ENCODE measurements at places on chromosomes 12 and 14. TPM values are rescaled to one million over a fixed set of nuclear protein-coding genes. Genes with fewer than 3 reads are reported as not detected.

The ITGB7 gene
- 0.34 TPM for total RNA-seq

The NGB gene
- not detected for total RNA-seq

The CLEC14A gene
- not detected for total RNA-seq

The WNT5B gene
- 58.7 TPM for total RNA-seq

- DNase-seq, result peak; percentile 89
These were observed 9.4 kb downstream of the LHX5 start for GRCh38 chr12:113462117-113462774.

DNA sequence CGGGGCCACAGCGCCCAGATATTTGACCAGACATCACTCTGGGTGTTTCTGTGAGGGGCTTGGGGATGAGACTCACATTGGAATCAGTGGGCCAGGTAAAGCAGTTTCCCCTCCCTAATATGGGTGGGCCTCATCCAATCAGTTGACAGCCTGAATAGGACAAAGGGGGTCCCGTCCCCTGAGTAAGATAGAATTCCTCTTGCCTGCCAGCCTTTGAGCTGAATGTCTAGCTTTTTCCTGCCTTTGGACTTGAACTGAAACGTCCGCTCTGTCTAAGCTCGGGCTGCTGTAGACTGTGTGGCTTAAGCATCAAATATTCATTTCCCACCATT, 88.8 kb upstream of the DIO3 start:
- no peak for DNase-seq

DNA sequence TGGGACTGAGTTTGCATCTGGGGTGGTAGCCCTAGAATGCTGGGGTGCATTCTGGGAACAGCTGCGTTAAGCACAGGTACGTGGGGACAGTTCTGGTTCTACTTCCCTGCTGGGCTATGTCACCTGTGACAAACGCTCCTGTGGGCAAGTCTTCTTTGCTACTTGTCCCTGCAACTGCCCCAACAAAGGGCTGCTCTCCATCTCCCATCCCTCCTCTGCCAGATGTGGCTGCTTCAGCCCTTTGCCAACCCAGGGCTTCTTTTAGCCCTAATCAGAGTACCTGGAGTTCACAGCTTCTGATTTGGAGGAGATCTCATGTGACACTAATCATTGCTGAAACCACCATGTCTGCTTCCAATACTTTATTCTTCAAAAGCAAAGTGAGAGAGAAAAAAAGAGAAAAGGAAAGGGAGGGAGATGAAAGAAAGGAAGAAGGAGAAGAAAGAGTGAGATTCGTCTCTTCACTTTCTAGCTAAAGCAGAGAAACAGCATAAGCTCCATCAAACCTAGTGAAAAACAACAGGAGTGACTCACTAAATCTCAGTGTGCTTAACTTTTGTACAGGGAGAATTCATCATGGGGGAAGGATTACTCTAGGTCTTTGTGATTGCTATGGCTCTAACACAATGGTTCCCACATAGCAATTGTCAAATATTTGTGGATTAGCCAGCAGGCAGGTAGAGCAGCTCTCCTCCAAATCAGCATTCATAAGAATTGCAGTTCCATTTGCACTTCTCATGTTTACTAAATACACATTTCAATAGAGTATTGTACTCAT, 174.8 kb downstream of the LRIG3 start:
- peak; percentile 4 for DNase-seq

DNA sequence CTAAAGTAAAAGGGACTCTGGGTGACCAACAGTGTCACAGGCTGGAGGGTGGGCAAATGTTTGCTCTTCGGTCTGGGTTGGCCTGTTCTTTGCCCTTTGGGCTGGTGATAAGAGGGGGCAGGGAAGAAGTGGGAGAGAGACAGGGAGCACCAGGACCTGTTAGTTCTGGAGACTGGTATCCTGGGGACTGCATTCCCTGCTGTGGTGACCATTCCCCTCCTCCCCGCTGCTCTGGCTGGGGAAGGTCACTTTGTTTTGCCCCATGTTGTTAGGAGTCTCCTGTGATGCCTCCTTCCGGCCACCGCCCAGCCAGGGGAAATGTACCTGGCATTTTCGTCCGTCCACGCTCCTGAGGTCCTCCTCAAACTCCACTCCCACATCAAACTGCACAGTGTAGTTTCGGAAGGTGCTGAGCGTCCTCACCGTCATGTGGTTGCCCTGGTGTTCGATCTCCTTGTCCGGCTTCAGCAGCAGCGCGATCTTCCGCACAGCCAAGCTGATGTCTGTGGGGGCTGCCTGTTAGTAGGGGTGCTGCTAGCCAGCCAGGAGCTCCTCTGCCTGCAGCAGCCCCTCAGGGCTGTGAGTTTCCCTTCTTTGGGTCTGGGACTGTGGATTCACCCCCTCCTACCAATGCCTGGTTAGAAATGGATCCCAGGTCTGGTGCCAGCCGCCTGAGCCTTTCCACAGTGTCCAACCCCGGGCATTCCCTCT, 618 bp downstream of the RBP5 start:
- no peak for DNase-seq

GRCh38 chr12:64687816-64688215, 71.4 kb downstream of the GNS start:
- DNase-seq, result no peak

DNA sequence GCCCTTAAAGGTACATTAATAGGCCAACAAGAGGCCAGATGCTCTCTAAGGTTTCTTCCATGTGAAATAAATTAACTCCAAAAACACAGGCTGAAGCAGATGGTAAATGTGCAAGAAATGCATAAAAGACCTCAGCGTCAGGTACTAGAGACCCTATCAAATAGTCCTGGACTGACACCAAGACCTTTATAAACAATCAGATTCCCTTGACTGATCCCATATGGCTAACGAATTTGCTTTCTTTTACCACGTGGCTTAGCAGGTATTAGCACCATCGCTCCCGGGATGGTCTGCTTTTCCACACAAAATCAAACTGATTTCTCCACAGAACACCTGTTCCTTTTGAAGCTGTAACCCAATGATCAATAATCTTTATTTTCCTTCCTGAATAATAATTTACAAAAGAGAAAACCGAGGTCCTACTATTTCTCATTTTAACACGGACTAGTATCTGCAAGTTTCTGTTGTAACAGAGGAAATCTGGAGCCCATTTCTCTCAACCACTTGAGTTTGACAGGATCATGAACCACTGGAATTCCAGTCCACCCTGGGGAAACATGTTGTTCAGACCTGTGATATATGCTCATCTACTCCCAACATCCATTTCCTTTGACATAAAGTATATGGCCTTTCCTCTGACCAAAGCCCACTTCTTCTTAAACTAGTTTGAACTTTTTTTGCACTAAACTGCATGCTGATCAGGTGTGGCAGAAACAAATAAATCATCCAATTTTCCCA, 48.2 kb upstream of the DAAM1 start:
- DNase-seq, result no peak

All from Daoy (cell line).